ENCODE measurements at places on chromosomes 4 and X.

- DNase-seq = peak; percentile 9
Measured at GRCh38 chrX:16445166-16445752, 204.7 kb upstream of the S100G start.

DNA sequence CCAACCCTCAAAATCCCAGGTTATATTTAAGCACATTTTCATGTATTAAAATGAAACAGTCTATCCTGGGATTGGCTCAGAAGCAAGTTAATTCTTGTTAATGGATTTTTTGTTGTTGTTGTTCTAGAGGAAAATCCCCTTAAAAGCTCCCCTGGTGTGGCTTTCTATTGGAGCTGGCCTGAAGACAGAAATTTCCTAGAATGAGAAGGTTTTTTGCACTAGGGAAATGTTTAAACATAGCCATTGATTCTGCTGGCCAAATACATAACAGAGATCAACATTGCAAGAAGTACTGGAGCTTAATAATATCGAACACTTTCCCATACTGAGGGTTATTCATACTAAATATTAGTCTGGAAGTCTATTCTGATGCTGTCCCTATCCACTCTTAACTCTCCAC, 148.8 kb upstream of the PCDH18 start:
- DNase-seq = no peak

GRCh38 chrX:115462406-115462805, 98.6 kb upstream of the PLS3 start:
- no peak for DNase-seq

DNA sequence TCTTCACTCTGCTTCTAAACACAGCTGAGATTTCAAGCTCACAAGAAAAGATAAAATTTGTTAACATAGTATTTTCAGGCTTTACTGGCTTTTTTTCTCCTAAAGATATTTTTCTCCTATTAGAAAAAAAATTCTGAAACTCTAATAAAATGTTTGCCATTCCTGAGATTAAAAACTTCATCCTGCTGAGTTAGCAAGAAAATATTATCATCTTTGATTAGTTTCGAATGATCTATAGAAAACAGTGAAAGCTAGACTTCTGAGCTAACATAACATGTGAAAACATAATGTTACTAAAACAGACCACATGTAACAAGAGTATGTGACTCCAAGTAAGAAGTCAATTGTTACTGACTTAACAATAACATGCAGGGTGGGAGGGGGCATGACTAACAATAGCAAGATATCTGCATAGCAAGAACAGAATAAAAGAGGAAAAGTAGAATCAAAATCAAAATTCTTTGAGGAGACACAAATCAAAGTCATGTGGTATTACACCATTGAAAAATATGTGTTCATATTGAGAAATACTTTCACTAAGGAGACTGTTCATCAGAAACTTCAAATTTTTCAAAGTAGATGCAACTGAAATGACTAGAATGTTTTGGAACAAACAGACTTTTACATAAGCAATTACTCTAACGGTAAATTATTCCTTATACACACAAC, 14.5 kb downstream of the TBCK start:
- no peak for DNase-seq

GRCh38 chr4:3067473-3068001, 6.8 kb downstream of the HTT-AS start:
- no peak for DNase-seq

DNA sequence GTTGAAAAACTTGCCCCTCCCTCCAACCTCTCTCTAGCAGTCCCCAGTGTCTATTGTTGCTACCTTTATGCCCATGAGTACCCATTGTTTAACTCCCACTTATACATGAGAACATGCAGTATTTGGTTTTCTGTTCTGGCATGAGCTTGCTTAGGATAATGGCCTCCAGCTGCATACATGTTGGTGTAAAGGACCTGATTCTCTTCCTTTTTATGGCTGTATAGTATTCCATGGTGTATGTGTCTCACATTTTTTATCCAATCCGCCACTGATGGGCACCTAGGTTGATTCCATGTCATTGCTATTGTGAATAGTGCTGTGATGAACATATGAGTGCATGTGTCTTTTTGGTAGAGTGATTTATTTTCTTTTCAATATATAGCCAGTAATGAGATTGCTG, 50.0 kb upstream of the GPC4 start:
- DNase-seq = no peak

- DNase-seq = no peak
Measured at GRCh38 chr4:6416518-6417286, 55.7 kb downstream of the PPP2R2C start.

DNA sequence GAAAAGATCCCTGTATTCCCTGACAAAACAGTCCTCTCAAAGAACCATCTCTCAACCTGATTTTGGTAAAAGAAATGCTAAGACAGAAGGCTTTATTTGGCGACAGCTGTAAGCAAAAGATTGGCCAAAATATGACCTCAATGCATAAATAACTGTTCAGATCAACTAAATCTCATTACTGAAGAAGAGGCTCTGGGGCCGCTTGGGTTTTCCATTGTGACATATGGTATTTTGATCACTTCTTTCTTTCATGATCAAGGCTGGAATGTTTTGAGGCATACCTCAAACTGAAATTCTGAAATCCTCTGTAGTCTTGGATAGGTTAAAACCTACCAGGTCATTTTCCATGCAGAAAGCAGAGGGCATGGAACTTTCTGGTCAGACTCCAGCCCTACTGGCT, 106.3 kb downstream of the C4orf51 start:
- no peak for DNase-seq

- no peak for DNase-seq
Measured at GRCh38 chr4:96736352-96736889, 896.5 kb downstream of the PDHA2 start.

GRCh38 chrX:82765811-82766210, 742.3 kb upstream of the POU3F4 start:
- DNase-seq = no peak

- DNase-seq = no peak
Measured at GRCh38 chrX:29662101-29662500, 553.3 kb upstream of the MAGEB2 start.

- peak; percentile 19 for DNase-seq
Measured at GRCh38 chr4:5708449-5709206, at the start of gene EVC2. TSS of gene EVC2 (minus strand) at chr4:5708559. CDS start at chr4:5708513, 46 bp downstream.

DNA sequence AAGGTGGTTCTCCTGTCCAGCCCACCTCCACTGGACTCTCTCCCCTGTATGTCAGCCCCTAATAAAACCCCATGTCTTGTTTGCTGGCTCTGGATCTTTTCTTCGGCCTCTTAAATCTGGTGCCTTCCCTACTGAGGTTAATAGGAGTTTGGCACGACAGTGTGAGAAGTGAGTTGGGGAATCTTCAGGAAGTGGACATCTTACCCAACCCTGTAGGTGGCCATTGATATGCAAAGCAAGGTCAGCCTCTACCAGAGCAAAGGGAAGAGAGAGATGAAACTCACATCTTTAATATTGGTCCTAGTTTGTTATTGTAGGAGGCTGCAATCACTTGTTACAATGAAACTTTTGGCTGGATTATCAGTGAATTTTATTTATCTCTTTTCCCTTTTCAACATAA, 111.7 kb downstream of the CHRDL1 start:
- DNase-seq = no peak

- no peak for DNase-seq
Measured at GRCh38 chrX:42803320-42803719, 25.4 kb upstream of the PPP1R2C start.

GRCh38 chrX:72045141-72045540, 86.6 kb downstream of the RTL5 start:
- no peak for DNase-seq

DNA sequence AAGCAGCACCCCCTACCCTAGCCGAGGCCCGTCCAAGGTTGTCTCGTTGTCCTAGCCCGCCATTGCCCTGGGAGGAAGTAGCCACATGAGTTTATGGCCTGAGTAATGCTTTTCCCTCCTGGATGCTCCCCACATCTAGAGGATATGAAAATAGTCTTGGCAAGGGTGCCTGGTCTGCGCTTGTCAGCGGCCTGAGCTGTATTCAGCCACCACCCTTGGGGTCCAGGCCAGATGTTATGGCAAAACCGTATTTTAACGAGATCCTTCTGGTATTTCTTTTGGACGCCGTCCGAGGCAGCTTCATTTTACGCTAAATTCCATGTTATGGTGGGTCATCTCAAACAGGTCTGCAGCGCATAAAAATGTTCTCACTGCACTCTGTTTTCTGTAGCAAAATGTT, 89.3 kb downstream of the GPR143 start:
- DNase-seq = no peak

- no peak for DNase-seq
Measured at GRCh38 chrX:69060631-69061408, 104.4 kb downstream of the PJA1 start.

DNA sequence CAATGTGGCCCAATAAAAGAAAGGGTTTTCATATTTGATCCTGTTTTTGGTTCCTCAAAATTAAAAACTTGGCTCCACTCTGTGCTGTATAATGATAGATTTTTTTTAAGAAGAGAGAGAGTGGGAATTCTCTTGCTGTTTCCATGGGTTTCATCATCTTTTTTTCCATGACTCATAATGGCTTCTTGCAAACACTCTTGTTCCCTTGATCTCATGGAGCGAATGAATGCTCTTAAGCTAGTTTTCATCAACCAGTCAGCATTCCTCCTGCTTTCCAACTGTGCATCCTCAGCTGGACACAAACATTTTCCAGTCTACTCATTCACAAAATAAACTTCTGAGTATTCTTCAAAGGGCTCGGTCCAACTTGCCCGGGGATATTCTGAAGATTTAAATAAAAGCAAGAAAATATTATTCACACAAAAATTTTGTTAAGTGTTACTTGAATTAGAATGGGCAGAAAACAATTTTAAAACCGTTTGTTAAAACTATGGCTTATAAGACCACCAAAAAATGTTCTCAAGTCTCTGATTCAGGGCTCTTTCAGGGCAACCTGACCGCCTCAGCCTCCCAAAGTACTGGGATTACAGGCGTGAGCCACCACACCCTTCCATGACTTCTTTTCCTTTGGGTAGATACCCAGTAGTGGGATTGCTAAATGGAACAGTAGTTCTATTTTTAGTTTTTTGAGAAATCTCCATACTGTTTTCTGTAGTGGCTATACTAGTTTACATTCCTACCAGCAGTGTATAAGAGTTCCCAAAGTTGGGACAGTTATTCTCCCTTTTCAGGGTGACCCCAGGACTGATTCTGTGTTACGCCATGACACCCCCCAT, 64.7 kb downstream of the TMEM156 start:
- DNase-seq = no peak

DNA sequence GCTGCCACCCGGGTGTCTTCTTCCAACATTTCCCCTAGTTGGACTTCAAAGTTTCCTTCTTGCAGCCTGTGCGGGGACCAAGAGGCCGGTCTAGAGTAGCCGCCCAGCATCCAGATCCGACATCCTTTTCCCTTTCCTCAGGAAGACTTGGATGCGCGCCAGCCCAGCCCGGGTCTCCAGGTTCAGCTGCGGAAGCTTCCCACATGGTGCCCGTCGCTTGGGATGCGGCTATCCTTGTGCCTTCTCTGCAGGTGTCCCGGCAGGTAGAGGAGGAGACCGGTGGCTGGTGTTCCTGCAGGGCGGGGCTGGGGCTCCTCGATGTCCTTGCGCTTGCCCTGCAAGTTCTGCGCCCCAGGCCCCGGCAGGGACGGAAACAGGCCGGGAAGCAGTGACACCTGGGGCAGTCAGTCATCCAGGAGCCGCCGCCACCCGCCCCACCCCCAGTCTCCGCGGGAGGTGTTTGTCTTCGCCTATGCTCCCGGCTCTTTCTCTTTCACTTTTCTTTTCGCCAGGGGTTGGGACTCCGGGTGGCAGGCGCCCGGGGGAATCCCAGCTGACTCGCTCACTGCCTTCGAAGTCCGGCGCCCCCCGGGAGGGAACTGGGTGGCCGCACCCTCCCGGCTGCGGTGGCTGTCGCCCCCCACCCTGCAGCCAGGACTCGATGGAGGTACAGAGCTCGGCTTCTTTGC, at the start of gene IL15:
Gene IL15 (plus strand): TSS at position 502 of the 689 bp plus-strand sequence. CDS start 82,882 bp downstream, outside the sequence.
- peak; percentile 69 for DNase-seq

DNA sequence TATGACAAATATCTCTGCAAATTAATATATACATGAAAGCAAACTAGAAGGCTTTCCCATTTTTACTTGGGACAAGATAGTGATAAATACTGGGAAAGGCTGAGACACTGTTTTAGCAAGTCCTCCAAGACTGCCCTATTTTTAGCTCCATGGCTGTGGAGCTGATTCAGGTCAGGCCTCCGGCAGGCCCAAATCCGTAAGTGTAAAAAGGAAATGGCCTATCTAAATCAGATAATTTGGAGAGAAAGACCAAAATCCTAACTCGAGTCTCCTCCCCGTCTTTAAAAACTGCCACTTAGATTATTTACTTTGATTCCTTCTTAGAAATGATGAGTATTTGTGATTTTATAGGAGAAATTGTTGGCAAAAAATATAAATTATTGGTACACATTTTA, 2.9 kb downstream of the OTUD4 start:
- DNase-seq = no peak

DNA sequence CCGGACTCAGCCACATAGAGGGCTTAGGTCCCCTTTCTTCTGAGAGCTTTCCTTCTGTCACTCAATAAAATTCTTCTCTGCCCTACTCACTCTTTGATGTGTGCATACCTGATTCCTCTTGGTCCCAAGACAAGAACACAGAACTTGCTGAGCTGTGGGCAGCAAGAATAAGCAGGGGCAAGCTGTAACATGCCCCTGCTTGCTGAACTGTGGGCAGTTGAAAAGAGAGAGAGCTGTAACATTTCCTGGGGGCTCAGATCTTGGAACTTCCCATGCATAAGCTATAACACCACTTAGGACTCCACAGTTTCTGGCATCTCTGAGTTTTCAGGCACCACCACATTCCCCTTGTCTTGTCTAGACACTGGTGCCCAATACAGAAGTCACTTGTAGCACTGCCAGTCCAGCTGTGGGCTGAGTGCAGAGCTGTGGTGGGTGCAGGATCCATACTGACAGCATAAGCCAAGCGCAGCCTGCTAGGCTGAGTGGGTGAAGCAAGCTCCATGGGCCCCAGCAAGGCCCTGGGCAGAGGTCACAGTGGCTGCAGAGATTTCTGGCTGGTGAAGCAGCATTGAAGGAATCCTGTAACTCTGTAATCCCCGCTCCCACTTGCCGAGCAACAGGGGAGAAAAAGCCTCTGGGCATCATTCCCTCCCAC, 241.2 kb downstream of the PCDH10 start:
- DNase-seq = no peak

- DNase-seq = no peak
Measured at GRCh38 chr4:58564695-58565475, 1454.7 kb upstream of the IGFBP7 start.

- no peak for DNase-seq
Measured at GRCh38 chr4:73433140-73433539, 2.9 kb upstream of the AFP start.

- peak; percentile 81 for DNase-seq
Measured at GRCh38 chr4:84582302-84582987, 482 bp upstream of the CDS1 start.

- no peak for DNase-seq
Measured at GRCh38 chrX:121227888-121228287, 180.5 kb downstream of the GLUD2 start.

DNA sequence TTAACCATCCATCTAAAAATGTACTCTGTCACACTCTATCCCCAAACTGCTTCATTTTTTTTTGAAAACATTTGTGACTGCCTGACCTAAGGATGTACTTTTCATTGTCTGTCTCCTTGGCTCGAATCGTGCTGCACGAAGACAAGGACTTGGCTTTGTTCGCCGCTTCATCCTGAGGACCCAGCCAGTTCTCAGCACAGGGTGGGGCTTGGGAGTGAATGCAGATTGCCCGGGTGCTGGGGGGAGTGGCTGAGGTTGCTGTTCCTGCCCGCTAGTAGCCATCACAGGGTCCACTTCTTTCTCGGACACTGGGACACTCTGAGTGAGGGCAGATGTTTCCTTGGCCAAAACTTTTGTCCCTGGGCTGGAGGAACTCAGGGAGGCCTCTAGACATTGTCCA, 70.1 kb upstream of the CLCN4 start:
- no peak for DNase-seq

All from activated naive CD8-positive, alpha-beta T cell treated with anti-CD3 and anti-CD28 coated beads, Interleukin-2, amount 50 U/mL, for 24 hours (primary cell).